ENCODE measurements at places on chromosomes 1 and 21.

DNA sequence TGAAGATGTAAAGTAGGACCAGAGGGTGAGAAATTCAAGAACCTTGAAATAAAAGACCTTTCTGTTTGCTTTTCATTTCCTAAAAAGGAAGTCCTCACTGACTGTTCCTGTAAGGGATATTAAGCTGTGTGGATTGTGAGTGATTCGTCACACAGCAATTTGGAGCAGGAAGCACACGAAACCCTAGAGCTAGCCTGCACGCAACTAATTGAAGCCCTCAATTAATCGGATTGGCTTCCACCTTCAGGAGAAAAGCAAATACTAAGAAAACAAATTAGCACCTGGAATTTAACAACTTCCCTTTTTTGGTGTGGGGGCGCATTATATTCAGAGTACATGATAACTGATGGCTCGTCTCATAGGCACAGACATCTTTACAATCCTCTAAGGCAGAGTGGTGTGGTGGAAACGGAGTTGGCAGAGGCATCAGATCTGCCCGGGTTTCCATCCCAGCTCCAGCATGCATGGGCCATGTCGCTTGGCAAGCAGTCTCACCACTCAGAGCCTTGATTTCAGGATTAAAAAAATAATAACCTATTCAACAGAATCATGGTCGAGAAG lies 95.2 kb downstream of the KCNJ15 start:
- no peak for DNase-seq

DNA sequence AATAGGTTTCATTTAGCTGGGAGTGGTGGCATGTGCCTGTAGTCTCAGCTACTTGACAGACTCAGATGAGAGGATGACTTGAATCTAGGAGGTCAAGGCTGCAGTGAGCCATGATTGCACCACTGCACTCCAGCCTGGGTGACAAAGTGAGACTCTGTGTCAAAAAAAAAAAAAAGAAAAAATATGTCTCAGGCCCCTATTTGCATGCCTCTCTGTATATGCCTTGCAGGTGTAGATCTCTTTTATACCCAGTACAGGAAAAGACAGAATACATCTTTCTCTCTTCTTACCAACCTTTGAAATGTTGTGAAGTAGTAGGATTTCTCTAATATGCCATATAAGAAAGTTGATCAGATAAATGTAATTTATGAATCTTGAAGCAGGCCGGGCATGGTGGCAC lies 6.4 kb downstream of the CNR2 start:
- DNase-seq: no peak

- DNase-seq: no peak
These were observed 5.3 kb upstream of the CDCP2 start for GRCh38 chr1:54158071-54158470.

GRCh38 chr1:102588536-102588935 lies 519.8 kb downstream of the COL11A1 start:
- no peak for DNase-seq

DNA sequence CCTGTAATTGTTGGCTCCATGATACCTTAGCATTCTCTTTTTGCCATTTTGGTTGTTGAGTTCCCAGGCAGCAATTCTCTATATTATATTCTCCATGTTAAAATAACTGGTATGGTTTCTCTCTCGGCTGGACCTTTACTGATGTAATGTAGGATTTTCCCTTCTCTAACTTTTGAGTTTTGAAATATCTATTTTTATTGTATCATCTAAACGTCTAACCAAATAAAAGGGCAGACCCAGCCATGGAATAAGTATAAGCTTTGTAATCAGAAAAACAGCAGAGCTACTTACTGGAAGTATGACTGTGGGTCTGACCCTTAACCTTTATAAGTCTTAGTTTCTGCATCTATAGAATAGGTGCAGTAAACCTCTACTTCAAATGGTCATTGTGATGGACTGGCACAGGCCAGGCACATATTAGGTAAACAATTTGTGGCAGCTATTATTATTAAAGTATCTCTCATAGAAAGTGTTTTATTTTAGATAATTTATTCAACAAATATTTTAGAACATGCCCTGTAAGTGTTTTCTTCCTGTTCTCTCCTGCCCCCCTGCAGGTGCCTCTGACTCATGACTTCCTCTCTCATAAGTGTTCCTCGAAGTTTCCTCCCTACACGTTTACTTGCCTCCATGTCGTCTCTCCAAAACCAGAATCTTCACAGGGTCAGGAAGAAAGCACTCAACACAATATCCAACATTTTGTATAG lies 224.9 kb upstream of the FGGY start:
- no peak for DNase-seq

DNA sequence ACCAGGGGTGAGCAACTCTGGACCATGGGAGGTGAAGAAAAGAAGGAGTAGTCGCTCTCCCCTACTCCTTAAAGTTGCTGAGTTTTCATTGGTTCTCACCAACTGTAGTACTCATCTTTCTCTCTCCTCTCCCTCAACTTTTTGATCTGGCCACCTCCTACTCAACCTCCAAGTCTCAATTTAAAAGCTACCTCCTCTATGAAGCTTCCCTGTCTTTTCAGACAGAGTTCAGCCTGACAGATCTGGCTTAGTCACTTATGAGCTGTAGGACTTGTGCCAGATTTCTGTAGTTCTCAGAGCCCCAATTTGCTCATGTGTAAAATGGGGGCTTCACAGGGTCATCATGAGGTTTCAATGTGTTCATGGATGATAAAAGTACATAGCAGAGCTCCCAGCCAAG lies 34.5 kb upstream of the HTR1D start:
- no peak for DNase-seq

- DNase-seq: no peak
These were observed 8.1 kb upstream of the ADCY10 start for GRCh38 chr1:167922023-167922422.

GRCh38 chr1:45908611-45909140 lies 105.3 kb downstream of the MAST2 start:
- no peak for DNase-seq

GRCh38 chr1:200473698-200474371 lies 64.0 kb upstream of the ZNF281 start:
- no peak for DNase-seq

DNA sequence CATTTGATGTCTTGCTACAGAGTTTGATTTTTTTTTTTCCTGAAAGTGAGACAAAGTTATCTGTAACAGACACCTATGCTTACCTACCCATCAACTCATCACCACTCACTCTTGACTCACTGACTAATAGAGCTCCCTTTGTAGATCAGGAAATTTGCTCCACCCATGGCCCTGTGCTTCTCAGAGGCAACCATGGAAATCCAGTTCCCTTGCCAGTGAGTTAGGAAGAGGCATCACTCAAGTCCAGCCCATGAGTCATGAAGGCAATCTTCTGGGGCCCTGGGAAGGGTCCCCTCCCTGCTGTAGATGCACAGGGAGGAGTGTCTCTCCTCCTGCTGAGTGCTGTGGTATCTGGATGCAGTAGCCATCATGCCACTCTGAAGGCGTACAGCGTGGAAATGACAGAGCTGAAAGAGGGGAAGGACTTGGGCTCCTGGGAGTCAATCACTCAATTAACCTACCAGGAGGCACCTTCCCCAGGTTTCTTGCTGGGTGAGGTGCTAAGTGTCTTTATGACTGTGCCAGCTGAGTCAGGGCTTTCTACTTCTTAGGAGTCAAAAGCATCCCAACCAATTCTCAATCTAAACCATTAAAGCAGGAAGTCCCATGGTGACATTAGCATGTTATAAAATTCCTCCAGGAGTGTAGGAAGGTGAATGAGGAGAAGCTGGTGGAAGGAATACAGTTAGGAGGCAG lies 56.1 kb downstream of the DNTTIP2 start:
- DNase-seq: no peak

DNA sequence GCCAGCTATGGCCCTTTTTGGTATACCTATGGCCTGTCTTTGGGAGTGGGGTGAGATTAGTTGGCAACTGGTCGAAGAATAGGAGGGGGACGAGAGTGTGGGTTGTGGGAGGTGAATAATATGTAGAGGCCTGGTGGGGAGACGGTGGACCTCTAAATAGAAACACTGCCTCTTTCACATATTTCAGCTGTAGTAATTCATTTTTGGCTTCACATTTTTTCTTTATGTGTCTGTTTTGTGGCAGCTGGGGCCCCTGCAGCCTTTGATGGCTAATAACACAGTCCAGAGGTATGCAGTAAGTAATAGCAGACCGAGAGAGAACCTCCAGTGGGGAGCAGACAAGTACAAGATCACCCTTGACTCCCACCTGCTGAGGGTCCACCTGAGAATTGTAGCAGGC lies 75.9 kb downstream of the HLX start:
- DNase-seq: no peak

- DNase-seq: no peak
These were observed at the start of gene MTMR11 for GRCh38 chr1:149936170-149936991. MTMR11 (minus strand) TSS chr1:149936879; CDS start chr1:149936647, 232 bp downstream.

GRCh38 chr1:77888081-77888780 lies at the start of gene NEXN:
NEXN (plus strand) TSS chr1:77888624; CDS start chr1:77916107, 27,483 bp downstream.
- DNase-seq: no peak

- no peak for DNase-seq
These were observed 193.2 kb downstream of the DHRS3 start for GRCh38 chr1:12424793-12425192.

DNA sequence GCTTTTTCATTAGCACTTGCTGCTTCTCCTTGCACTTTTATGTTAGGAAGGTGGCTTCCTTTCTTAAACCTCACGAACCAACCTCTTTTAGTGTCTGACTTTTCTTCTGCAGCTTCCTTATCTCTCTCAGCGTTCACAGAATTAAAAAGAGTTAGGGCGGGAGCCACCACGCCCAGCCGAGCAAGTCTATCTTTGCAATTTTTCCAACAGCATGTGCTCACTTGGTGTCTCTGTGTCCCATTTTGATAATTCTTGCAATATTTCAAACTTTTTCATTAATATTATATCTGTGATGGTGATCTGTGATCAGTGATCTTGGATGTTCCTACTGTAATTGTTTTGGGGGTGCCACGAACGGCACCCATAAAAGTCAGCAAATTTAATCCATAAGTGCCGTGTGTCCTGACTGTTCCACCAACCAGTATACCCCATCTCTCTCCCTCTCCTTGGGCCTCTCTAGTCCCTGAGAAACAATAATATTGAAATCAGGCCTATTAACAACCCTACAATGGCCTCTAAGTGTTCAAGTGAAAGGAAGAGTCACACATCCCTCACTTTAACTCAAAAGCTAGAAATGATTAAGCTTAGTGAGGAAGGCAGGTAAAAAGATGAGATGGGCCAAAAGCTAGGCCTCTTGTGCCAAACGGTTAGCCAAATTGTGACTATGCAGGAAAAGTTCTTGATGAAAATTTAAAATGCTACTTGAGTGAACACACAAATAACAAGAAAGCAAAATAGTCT lies 15.9 kb upstream of the ITPKB start:
- DNase-seq: no peak

- no peak for DNase-seq
These were observed 10.0 kb upstream of the C8A start for GRCh38 chr1:56844545-56845136.

DNA sequence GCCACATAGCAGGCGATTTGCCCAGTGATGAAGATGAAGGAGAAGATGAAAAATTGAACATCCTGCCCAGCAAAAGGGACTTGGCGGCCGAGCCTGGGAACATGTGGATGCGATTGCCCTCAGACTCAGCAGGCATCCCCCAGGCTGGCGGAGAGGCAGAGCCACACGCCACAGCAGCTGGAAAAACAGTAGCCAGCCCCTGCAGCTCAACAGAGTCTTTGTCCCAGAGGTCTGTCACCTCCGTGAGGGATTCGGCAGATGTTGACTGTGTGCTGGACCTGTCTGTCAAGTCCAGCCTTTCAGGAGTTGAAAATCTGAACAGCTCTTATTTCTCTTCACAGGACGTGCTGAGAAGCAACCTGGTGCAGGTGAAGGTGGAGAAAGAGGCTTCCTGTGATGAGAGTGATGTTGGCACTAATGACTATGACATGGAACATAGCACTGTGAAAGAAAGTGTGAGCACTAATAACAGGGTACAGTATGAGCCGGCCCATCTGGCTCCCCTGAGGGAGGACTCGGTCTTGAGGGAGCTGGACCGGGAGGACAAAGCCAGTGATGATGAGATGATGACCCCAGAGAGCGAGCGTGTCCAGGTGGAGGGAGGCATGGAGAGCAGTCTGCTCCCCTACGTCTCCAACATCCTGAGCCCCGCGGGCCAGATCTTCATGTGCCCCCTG lies 3.3 kb downstream of the ZBTB18 start:
- no peak for DNase-seq

DNA sequence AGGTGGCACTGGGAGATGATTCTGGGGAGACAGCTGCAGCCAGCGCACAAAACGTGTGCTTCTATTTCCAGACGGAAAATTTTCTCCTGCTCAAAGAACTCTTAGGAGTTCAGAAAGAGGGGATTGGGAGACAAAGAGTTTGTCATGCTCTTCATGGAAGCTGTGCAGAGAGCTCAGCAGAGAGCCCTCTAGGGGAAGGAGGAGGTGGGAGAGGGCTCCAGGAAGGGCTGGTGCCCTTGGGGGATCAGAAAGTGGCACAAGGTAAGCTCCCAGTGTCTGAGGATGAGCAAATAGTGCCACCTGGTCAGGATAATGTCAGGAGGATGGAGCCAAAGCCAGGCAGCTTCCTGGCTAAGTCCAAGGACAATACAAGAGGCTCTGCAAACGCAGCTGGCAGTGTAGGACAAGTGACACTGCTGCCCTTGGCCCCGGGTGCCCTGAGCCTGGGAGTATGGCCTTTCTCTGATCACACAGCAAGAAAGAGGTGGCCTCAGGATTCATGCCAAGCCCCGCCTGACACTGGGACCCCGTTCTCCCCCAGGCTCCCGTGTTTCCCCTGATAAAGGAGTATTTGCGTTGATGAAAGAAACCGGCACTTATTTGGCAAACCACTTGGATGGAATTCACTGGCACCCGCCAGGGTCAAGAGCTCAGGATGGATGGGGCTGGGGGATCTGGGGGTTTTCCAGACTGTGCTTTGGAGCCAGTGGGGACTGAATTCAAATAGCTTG lies 254.0 kb downstream of the PTPRU start:
- DNase-seq: no peak

DNA sequence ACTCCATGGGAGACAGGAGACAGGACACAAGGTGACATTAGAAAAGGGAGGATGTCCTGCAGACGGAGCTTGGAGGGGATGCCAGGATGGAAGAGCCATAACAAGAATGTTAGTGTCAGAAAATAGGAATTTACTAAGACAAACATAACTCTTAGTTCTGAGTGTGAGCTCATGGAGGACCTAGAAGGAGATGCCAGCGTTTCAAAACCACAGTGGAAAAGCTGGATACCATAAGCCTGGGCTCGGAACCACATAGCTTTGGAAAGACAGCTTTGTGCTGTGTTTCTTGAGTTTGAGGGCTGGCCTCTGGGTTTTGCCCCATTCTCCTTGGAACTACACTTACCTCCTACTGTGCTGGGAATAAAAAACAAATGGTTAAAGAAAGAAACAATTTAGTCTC lies 128.4 kb downstream of the S1PR1 start:
- DNase-seq: no peak

GRCh38 chr1:48181669-48182367 lies 40.7 kb upstream of the SLC5A9 start:
- no peak for DNase-seq
